ENCODE measurements at places on chromosomes 13 and 19.

GRCh38 chr19:589693-590395, at the start of gene HCN2:
TSS of gene HCN2 (plus strand) at chr19:589881. CDS start at chr19:589946, 65 bp downstream.
- no peak for DNase-seq

DNA sequence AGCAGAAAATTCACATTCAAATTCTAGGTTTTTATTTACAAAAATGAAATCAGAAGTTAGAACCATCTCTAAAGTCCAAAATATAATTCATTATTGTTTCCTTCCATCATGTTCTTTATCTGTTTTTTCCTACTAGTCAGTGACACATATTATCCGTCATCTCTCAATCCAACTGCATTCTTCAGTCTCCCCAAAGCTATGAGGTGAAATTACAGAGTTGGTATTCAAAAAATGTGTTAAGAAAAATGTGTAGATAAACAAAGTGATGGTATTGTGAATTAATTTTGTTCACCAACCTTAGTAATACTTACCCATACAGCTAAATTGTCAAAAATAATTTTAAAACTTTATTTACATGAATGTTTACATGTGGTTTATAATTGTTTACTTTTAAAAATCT, 448.7 kb upstream of the MIR17HG start:
- DNase-seq: no peak

DNA sequence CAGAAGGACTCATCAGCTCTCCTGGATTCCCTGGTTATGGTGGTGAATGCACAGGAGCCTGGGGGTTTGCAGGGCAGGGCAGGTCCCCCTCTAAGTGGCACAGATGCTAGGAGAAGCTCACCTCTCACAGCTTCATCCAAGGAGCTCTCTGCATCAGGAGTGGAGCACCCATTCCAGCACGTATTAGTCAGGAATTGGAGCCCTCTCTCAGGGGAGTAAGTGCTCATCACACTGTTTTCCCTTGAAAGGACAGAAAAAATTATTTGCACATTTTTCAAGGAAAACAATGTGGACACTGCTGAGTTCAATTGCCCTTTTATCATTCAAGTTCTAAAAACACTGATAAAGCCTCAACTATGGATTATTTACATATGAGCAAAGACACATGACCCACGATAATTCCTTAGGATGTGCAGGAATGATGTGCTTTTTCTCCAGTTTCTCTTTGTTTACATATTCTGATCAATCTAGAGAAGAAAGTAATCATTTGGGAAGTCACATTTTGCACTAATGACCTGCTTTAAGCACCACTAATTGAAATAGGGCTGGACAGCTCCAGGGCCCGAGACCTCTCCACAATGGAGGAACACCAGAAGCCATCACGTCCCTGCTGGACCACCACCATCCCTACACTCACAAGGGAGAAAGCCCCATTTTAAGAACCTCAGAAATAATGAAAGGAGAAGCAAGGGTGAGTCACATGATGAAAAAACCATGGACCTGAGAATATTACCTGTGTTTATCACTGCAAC, 40.6 kb downstream of the SOHLH2 start:
- no peak for DNase-seq

- no peak for DNase-seq
These were observed 884 bp upstream of the CBY2 start for GRCh38 chr13:45700971-45701900.

- DNase-seq: no peak
These were observed 1.8 kb downstream of the SHISA7 start for GRCh38 chr19:55441319-55441691.

GRCh38 chr13:110129076-110129475, 177.9 kb downstream of the COL4A1 start:
- no peak for DNase-seq

DNA sequence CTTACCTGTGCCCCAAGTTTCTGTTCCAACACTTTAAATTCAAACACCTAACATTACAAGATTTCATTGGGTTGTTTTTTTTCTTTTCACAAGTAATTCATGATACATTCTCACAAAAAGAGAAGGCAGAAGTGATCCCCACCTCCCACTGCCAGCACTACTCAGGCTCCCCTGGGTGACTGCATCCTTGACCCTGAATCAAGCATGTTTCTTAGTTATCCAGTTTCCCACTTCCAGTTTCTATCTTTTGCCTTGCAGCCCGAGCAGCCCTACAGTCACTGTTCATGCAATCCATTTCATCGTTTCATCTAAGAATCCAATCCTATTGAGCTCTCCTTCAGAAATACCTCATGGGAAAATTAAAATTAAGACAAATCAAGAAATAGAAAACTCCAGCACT, 61.4 kb downstream of the RNASEH2B start:
- no peak for DNase-seq

DNA sequence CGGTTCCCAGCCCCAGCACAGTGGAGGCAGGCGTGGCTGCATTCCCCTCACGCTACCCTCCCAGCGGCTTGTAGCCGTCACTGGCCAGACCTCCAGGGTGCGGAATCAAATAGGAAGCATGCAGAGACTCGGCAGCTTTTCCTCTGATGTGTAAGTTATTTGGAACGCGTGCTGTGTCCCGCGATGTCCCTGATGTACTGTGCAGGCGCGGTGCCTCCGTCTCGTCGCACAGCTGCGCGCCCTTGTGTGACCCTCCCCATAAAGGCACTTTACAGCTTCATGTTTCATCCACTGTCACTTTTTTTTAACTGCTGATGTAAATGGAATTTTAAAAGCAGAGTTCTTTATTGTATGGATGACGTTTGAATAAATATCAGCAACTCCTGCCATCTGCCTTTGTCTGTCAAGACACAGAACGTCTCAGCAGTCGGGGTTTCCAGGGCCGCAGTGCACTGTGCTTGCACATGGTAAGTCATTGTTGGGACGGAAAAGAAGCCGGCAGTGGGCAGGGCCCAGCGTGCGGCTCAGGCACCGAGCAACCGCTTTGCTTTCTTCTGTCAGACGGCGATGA, 7.3 kb upstream of the F7 start:
- DNase-seq: no peak

- DNase-seq: no peak
These were observed 14.4 kb downstream of the LIG4 start for GRCh38 chr13:108200781-108201398.

DNA sequence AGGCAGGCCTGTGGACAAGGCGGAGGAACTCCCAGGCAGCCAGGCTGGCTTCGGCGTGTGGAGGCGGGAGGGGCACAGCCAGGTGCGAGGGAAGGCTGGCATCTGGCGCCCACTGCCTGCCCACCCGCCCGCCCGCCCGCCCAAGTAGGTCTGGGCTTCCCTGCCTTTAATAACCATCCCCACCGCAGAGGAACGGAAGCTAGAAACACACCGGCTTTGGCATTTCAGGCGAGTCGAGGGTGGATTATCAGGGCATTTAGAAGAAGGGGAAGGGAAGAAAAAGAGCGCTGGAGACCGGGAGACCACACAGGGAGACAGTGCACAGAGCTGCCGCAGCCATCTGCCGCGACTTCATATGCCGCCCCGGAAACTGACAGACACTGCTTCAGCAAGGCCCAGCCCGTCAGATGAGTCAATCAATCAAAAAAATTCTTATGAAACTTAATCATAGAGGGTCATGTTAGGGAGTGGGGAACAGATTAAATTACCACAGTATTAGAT, 199.7 kb downstream of the TSHZ3 start:
- DNase-seq: no peak

- DNase-seq: no peak
These were observed 12.4 kb upstream of the CBLC start for GRCh38 chr19:44765033-44765948.

DNA sequence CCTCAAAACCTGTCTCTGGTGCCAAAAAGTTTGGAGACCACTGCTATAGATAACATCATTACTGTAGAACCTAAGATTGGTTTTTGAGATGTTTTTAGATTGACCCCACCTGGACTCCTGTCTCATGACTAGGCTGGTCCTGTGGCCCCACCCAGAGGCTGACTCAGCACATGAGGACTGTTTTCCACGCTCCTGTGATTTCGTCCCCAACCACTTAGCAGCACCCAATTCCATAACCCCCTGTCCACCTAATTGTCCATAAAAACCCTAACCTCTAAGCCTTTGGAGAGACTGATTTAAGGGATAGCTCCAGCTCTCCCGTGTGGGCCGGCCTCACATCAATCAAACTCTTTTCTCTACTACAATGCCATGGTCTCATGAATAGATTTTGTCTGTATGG, 25.6 kb upstream of the GAS6 start:
- no peak for DNase-seq
